ENCODE measurements at places on chromosomes 6 and 20.

GRCh38 chr20:58458342-58459057 is 56.7 kb downstream of the APCDD1L start:
- no peak for DNase-seq

- no peak for DNase-seq
These were observed 119.9 kb downstream of the INSM1 start for GRCh38 chr20:20487811-20488210.

GRCh38 chr6:40321616-40322015 is 265.5 kb downstream of the LRFN2 start:
- no peak for DNase-seq

DNA sequence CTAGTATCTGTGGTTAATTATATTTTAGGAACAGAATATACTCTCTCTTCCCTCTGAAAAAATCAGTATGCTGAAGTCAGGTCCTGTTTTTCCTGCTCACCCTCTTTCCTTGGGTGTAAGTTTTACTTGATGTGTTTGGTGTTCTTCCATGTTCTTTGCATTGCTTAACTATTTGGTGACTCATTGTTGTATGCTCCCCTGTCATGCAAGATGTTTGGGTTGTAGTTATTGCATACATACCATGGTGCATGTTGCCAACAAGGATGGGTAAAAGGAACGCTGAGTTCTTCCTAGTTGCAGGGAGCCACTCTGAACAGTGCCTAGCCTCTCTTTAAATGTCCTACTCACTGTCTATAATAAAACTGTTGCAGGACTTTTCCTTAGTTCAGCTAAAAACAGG is 207.9 kb upstream of the LAMP5 start:
- DNase-seq = no peak

DNA sequence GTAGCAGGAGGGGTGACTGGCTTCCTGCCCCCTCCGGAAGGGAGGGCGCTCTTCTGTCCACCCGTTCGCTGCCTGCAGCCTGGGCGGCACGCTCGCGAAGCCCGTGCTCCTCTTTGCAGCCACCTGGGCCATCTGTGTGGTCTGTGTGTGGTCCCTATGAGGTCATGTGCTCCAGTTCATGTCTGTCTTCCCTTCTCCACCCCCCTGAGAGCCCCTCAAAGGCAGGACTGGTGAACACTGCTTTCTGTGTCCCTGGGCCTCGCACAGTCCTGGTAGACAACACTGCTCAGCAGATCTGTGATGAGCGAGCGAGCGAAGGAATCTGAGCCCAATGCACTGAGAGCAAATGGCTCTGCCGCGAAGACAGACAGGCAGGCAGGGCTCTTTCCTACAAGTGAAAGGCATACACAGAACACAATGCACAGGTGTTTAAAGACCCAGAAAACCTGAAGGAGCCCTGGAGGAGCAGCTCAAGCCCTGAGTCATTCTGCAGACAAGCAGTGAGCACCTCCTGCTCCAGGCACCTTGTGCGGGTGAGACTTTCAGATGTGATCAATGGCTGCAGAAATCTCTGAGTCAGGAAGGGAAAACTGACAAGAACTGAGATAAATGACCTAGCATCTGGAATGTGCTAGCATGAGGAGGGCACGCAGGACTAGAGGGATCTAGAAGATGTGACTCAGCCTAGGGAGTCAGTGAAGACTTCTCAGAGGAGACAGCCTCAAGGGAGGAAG is 27.1 kb downstream of the PPP1R3G start:
- no peak for DNase-seq

GRCh38 chr6:90168693-90169131 is 127.9 kb downstream of the BACH2 start:
- DNase-seq = no peak

DNA sequence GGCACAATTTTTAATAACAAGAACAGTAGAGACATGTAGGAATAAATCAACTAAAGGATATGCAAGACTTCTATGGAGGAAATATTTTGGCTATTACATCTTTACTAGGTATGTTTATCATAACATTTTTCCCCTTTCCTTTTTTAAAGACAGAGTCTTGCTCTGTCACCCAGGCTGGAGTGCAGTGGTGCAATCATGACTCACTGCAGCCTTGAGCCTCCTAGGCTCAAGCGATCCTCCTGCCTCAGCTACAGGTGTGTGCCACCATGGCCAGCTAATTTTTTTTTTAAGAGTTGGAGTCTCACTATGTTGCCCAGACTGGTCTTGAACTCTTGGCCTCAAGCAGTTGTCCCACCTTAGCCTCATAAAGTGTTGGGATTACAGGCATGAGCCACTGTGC is 37.0 kb downstream of the AKAP7 start:
- no peak for DNase-seq

GRCh38 chr6:13484138-13484708 is 3.2 kb downstream of the GFOD1 start:
- no peak for DNase-seq

DNA sequence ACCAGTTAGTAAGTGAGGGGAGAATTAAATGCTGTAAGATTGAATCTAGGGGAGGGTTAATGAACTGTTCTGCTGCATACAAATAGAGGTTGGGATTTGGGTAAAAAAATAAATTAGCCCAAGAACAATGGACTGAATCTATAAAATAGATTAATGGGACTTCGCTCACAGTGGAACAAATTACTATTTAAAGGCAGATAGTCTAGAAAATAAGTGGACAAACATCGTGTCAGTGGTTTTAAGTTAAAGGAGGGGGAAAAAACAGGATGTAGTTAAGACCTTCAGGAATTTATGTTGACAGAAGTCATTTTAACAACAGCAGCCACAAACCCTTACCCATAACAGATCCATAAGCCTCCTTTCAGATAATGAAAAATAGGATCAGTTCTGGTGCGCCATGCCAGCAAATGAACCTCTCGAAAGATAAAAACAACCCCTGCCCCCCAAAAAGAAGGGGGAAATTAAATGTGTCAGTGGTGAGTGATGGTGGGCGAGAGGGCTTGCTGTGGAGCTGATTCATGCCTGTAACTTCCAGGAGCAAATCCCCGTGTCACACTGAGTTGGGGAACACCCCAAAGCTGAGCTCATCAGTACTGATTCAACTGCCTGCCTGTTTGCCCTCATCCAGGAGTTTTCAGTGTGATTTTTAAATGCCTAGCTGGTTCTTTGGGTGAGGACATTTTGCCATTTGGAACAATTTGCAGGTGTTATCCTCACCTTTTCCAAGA is 86.8 kb downstream of the PPP1R14C start:
- DNase-seq = no peak

DNA sequence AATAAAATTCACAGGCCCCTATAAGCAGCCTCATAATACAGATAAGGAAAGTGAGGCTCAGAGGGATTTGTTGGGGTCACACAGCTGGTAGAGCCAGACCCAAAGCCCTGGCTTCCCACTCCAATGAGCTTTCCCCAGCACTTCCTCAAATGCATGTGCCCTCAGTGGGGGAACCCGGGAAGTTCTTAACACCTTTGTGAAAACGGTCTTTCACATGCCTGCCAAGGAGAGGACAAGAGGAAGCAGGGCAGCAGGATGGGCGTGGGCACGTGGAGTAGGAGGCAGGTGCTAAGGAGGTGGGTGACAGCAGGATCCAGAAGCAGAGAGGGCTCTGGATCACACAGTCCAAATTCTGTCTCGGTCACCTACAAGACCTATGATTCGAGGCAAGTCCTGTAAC is 598 bp downstream of the PI16 start:
- no peak for DNase-seq

GRCh38 chr20:1687053-1687452 is 29.5 kb upstream of the SIRPG start:
- DNase-seq = no peak

- no peak for DNase-seq
These were observed 54.7 kb upstream of the PDE7B start for GRCh38 chr6:135796643-135797305.

DNA sequence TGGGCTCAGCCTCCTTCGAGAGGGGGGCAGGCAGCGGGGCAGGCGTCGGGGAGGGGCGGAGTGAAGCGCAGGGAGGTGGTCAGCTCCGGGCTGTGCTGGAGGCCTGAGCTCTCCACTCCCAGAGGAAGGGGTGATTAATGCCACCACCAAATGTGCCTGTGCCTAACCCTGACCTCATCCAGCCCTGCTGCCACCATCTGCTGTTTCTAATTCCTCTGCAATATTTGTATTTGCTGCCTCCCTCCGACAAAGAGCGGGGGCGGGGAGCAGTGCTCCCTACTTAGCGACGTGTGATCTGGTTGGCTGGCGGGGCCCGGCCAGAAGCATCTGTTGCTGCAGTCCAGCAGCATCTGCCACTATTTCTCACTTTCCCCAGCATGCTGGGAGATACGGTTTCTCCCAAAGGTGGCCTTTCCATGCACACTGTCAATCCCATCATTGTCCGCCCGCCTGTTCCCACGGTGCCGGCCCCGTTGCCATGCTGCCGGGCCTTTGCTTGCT is 47.0 kb downstream of the DLL1 start:
- DNase-seq = peak; percentile 98

GRCh38 chr6:7758456-7758855 is 32.6 kb downstream of the BMP6 start:
- DNase-seq = no peak

- no peak for DNase-seq
These were observed 1099.6 kb upstream of the GJE1 start for GRCh38 chr6:141033101-141033500.

- DNase-seq = peak; percentile 44
These were observed 5.0 kb downstream of the ANGPT4 start for GRCh38 chr20:910870-911770.

- DNase-seq = no peak
These were observed 307.1 kb upstream of the RSPO3 start for GRCh38 chr6:126811321-126811720.

DNA sequence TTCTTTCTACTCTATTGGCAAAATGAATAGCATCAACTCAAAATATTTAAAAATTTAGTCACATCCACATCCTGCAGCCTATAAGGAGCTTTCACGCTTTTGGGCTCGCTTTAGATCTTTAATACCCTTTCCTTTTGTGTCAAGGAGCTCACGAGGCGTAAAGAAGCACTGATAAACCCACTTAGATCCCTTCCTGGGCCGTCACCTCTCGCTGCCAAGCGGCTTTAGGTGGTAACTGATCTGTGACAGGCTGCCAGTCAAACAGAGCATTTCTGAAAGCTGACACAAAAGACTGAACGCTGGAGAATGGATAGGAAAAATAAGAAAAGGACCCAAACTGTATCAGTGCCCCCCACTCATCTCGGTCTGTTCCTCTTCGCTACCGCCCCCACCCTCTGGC is 385.7 kb upstream of the MMS22L start:
- no peak for DNase-seq

DNA sequence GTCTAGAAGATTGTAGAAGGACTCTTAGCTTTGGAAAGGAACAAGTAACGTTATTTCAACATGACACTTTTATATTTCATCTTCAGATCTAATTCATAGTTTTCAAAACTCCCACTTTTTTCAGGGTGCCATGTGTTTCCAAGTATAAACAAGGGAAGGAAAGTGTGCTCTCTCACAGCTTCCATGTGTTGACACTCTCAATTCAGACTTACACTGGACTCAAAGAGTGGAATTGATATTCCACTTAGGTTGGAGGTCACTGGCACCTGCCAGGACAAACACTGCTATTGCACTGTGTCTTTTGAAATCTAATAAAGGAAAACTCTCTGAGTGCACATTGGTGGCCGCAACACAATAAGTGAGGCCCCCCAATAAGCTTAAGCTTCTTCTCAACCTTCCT is 22.5 kb upstream of the SAMD3 start:
- DNase-seq = no peak

GRCh38 chr6:17505767-17506280 is 94.3 kb upstream of the FAM8A1 start:
- no peak for DNase-seq

DNA sequence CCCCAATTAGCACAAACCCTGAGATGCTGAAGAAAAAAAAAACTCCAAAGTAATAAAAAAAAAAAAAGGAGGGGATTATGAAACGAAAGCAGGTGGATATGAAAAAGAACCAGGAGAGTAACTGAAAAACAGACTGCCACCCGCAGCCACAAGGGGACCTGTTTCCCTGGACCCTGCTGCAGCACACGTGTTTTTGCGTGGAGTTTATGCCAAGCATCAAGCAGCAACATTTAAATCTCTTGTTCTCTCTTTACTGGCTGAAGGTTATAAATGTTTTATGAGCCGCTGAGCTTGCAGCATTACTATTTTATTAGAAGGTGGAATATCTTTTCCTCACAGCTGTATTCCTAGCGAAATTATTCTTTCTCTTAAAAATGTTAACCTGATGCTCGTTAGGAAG is 131.6 kb upstream of the OLIG3 start:
- DNase-seq = no peak

GRCh38 chr6:132675749-132676148 is 16.8 kb upstream of the TAAR1 start:
- no peak for DNase-seq

- no peak for DNase-seq
These were observed 59.7 kb downstream of the SYNJ2 start for GRCh38 chr6:158041370-158041769.

- no peak for DNase-seq
These were observed 37.2 kb upstream of the PLCB1 start for GRCh38 chr20:8094850-8095249.

DNA sequence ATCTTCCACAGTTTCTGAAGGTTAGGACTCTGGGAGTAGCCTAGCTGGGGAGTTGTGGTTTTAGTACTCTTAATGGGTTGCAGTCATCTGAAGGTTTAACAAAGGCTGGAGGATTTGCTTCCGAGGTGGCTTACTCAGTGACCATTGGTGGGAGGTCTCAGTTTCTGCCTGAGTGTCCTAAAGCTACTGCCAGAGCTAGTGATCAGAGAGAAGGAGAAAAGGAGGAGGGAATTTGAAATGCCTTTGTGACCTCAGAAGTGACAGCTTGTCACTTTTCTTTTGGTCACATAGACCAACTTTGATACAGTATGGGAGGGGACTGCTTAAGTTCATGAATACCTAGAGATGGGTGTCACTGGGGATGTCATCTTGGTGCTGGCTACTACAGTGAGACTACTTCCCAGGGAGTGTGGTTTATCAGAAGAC is 41.3 kb downstream of the NCOA3 start:
- DNase-seq = no peak

- DNase-seq = no peak
These were observed 12.5 kb upstream of the THBD start for GRCh38 chr20:23061734-23062561.
